ENCODE measurements at places on chromosomes 7 and 10.

- no peak for DNase-seq
Observed at GRCh38 chr7:120089968-120090367, 183.0 kb upstream of the KCND2 start.

- no peak for DNase-seq
Observed at GRCh38 chr7:7675686-7676085, 35.1 kb downstream of the UMAD1 start.

DNA sequence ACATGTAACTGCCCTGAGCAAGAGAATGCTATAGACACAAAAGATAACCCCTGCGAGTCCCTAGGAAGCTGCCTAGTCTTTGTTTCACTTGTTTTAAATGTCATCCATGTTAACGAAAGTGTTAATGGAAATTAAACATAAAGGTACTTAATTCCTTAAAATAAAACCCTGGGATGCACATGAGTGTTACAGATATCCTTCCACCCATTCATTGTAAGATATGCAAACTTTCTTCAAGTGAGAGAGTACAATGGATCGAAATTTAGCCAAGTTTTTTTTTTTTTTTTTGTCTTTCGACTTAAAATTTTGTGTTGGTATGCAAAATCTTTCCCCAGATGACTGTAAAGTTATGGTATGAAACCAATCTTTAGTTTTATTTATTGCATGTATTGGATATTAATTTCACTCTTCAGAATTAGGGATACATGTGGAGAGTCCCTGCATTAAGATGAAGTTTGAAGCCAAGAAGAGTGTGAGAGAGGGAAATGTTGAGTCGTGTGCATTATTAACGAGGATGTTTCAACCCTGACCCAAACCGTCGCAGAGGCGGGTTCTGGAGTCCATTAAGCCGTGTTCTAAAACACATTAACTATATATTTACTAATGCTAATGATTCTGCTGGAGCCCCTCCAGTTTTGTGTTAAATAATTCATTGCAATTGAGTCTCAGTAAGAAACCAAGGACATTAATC, 1.6 kb downstream of the CDK14 start:
- DNase-seq, result no peak

GRCh38 chr7:129975309-129975708, 22.5 kb upstream of the UBE2H start:
- no peak for DNase-seq

GRCh38 chr7:133294234-133294633, 41.4 kb downstream of the EXOC4 start:
- DNase-seq, result no peak

DNA sequence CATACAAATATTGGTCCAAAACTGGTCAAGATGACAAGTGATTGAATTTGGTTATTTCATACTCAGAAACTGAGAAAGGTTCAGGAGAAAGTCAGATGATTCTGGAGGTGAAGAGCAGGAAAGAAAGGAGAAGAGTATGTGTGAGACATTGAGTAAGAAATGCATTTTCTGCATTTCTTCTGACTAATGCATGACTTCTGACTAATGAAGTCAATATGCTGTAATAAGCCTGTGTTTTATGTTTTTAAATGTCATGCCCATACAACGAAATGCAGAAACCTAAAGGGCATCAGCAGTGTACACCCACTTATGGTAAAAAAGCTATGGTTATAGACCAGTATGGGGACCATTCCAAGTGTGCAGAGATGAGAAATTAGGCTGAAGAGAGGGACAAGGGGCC, 1227.8 kb upstream of the SORCS1 start:
- DNase-seq, result no peak

DNA sequence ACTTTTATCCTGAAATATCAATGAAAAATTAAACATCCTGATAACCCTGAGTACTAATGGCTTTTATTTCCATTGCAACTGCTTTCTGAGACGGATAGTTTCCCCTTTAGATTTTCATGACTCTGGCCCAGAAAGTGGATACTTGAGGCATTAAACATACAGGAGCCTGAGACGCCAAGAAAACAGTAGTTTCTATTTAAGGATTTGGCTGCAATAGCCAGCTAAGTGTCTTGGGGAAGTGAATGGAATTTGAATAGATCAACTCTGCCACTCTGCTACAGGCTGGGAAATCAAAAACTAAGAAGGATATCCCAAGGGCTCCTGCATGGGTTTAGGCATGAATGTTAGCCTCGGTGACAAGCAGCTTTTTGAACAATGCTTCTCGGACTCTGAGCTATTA, 24.7 kb upstream of the GPAM start:
- no peak for DNase-seq

DNA sequence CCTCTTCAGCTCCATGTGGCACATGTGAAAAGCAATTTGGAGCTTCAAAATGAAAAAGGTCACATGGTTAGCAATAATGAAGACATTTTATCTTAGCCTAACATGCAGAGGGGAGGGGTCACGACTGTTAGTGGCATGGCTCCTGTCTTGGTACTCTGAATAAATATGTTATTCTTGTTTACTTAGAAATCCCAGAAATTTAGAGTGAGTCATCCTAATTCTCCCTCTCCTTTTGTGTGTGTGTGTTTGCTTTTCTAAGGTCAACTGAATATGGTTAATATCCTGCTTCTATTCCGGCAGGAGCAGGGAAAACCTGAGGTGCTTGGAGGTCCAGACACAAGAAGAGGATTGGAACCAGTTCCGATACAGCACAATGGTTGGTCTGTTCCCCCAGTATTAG, 17.6 kb downstream of the BCCIP start:
- no peak for DNase-seq

- no peak for DNase-seq
Observed at GRCh38 chr7:3732395-3733005, 431.4 kb downstream of the SDK1 start.

GRCh38 chr7:114416129-114416990, 1.7 kb downstream of the FOXP2 start:
- DNase-seq, result no peak

DNA sequence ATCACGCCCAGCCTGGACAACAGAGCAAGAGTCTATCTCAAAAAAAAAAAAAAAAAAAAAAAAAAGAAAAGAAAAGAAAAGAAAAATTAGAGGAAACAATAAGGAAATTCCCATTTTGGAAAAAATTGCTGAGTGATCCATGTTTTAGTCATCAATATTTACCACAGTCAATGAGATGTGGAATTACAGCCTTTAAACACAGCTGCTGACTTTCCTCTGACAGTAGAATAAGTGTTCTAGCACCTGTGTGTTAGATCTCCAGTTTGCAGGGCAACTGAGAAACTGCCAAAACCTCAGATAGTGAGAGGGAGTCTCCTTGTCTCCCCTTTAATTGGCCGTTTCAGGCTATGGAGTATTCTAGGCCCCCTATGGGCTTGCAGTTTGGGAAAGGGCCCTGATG, 520.1 kb downstream of the KCNMA1 start:
- DNase-seq, result no peak

DNA sequence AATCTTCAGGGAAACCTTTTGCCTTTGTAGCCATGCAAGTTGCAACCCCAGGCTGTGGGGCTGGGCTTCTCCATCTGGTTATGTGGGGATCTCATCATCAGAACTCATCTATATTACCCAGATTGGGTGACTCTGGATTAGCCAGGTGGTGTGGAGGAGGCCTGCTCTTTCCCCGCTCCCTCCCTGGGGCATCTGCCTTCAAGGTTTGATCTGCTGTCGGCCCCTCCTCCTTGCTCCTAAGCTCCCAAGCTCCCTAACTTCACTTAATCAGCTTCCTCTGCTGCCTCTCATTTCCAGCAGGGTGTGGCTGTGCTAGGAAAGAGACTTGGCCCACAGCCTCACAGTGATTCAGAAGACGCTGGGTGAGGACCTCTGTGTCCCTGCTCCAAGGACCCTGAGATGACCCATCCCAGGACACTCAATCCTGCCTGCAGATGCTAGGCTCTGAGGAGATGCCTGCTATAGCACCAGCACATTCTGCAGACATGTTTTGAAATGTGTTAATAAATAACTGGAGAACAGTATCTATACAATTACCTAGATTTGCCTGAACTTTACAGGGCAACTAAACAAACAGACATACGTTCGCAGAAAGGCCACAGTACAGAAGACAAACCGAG, 392.1 kb upstream of the PODXL start:
- no peak for DNase-seq

- no peak for DNase-seq
Observed at GRCh38 chr10:116752969-116753665, 10.8 kb upstream of the HSPA12A start.

DNA sequence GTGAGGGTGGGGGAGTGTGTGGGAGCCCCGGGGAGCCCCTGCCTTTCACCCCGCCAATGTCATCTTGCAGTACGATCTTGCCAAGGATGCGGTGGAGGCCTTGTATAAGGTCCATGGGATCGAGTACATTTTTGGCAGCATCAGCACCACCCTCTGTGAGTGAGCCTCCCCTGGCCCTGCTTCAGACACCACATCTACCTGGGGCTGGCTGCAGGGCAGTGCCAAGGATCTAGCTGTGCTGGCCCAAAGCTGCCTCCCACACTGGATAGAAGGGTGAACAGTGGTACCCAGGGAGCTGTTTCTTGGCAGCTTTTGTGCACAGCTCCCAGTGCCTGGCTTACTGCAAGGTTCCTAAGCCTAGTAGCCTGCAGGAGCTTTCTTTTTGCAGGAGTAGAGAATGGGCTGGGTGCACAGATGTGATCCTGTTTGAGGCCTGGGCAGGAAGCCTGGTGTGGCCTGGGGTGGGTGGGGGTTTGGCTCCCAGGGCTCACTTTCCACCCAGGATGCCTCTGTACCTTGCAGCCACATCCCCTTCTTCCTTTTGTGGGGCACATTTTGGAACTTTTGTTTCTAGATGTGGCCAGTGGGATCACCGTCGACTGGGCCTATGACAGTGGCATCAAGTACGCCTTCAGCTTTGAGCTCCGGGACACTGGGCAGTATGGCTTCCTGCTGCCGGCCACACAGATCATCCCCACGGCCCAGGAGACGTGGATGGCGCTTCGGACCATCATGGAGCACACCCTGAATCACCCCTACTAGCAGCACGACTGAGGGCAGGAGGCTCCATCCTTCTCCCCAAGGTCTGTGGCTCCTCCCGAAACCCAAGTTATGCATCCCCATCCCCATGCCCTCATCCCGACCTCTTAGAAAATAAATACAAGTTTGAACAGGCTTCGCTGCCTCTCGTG, 12.2 kb upstream of the CPA1 start:
- no peak for DNase-seq

DNA sequence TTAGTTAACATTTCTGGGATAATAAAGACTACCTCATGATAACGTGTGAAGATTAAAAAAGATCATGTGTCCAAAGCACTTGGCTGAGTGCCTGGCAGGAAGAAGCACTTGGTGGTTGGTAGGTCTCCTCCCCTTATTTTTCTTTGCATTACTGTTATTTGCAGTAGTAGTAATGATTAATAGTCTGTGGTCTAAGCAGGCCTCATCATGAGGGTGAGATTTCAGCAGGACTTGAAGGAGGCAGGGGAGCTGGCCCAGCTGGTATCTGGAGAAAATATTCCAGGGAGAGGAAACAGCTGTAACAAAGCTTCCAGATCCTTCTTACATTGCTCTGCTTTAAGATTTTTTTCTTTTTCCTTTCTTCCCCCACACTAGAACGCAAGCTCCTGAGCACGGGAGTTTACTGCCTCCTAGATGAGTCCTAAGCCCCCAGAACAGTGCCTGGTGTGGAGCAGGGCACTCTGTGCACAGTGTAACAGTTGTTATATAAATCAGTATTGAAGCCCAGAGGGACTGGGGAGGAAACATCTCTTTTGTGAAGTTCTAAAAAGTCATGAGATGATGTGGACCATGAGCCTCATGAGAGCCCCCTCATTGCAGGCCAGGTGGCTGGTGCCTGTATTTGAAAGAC, 31.1 kb upstream of the RHEB start:
- no peak for DNase-seq

- no peak for DNase-seq
Observed at GRCh38 chr10:26696786-26697162, 727 bp upstream of the PDSS1 start.

DNA sequence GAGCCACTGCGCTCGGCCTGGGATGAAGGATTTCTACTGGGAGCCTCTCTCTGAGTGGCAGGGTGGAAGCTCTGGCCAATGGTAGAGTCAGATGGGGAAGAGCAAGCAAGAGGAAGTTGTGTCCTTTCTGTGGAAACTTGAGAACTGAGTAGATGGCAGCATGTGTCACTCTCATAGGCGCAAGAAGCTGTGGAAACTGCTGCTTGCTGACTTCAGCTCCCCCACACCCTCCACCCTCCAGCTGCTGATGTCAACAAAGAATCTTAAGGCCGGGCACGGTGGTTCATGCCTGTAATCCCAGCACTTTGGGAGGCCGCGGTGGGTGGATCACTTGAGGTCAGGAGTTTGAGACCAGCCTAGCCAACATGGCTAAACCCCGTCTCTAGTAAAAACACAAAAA, 39.8 kb upstream of the SRGN start:
- DNase-seq, result no peak
